Foreskin keratinocyte (primary cell): ENCODE measurements at places on chromosomes 5 and 9. TPM values are rescaled to one million over a fixed set of nuclear protein-coding genes. Genes with fewer than 3 reads are reported as not detected.

DNA sequence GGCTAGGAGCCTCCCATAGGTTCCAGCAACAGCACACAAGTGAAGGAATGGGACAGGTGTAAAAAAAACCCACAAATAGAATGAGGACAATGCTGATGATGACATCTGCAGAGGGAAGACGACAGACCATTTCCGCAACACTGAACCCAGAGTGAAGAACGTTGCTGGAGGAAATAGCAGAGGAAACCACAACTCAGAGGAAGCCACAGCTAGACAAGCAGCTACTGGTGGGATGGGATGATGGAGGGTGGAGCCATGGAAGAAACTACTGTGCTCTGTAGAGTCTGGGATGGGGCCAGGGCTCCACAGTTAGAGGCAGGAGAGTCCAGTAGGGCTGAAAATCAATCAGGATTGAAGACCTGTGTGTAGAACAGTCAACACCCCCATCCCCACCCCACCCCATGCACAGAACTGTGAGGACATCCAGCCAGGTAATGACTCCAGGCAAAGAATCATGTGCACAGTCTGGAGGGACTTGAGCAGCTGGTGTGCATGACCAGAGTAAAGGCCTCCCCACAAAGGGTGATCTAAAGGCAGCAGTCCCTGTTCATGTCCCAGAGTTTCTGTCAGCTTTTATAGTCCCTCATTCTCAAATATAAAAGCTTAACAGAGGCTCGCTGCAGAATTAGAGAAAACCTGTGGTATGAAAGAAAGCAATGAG is 65.2 kb upstream of the SPIN1 start:
- DNase-seq = peak; percentile 43

GRCh38 chr9:127417131-127418036 is 6.8 kb upstream of the ZNF79 start:
- DNase-seq = peak; percentile 89

The NRARP gene
- total RNA-seq = 0.81 and 1.1 TPM in 2 replicates

The LCN9 gene
- not detected in 2 replicates for total RNA-seq

DNA sequence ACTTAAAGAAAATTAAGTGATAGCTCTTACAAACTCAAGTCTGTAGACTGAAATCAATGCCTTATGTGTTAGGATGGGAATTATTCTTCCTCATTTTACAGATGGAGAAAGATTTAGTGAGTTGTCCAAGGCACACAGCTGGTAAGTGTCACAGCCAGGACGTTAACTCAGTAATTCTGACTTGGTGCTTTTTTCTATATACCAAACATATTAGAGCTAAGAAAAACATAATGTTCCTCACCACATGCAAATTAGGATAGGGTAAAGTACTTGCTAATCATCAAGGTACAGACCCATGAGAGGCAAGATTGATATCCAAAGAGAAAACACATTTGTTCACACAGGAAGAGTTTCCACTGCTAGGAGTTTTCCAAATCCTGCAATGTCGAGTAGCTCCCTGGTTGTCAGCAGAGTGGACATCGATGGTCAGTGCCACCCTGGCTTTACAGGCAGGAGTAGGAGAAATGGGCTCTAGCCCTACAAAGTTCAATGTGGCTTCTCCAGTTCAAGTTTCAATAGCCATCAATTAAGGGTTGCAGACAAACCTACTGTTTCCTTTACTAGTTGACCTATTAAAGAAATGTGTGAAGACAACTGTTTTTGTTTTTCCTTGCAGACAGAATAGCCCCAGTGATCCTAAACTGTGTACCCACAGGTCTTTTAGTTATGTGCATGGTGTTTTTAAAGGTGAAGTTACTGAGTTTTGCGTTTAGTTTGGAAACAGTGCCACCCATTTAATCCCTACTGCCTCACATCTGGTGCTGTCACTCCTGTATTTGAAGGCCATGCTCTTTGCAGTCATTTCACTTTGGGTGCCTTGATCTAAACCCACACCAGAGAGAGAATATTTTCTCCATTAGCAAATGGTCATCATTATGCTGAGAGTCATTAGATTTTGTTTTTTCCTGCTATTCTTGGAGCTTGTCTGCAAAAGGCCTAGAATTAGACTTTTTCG is 460.8 kb upstream of the SMARCA2 start:
- no peak for DNase-seq

GRCh38 chr5:171980792-171981191 is 25.6 kb downstream of the FBXW11 start:
- no peak for DNase-seq

DNA sequence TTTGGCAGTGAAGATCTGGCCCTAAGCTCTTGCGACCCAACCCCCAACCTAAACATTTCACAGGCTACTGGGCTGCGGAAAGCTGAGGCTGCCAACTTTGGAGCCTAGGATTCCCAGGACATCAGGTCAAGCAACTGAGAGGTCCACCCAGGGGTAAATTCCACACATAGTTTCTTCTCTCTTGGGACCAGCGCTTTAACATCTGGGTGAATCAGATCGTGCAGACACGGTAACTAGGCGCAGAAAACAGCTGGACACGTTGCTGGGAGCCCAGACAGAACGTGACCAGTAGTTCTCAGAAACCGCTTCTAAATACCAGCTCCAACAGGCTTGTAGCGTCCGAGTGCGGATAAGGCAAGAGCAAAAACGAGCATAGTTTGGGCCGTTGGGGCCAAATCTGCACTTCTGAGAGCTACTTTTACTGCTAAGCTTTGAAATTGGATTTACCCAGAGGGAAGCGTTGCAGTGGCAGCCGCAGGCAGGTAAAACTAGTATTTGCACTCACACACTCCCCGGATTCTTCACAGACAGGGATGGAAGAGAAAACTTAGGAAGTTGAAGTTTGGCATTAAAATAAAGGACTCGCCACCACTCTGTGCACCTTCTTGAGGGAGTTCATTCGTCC is 11.8 kb downstream of the ITGA1 start:
- DNase-seq = no peak

The NACC2 gene
- total RNA-seq = 8.3 and 9.7 TPM in 2 replicates

DNA sequence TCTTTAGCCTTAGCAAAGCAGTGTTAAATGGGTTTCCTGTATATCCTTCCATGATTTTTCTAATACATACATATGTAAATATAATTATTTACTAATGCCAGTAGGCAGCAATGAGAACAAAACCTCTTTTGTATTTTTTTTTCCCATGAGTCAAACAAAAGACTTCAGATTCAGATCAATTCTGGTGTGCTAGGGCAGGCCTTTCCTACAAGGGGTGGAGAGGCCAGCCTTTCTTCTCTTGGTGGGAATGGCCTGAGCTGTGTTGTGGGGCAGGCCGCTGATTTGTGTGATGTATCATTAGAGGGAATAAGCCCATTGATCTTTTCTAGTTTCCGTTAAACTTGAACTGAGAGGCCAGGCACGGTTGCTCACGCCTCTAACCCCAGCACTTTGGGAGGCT is 115.5 kb upstream of the DMRT1 start:
- DNase-seq = no peak

DNA sequence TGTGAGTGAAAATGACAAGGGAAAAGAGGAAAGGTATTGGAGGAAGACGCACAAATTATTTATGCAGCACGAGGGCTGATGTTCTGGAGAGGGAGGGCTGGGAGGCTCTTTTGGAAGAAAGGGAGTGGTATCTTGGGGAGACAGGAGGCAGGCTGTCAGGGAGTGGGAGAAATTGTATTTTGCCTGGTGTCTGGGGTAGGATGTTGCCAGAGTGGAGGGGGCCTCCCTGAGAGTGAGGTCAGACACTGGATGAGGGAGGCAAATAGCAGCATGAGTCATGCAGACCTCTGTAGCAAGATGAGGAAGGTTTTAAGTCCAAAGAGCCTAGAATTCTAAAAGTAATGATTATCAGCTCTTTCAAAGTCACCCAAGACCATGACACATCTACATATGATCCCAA is 158.0 kb downstream of the DMRT2 start:
- DNase-seq = no peak

GRCh38 chr9:124780757-124781151 is 3.8 kb downstream of the OLFML2A start:
- no peak for DNase-seq

- DNase-seq = no peak
These were observed 100.1 kb downstream of the PSAT1 start for GRCh38 chr9:78397045-78397444.

- no peak for DNase-seq
These were observed 171.0 kb downstream of the ZNF462 start for GRCh38 chr9:107033966-107034365.

- DNase-seq = no peak
These were observed 37.7 kb downstream of the ARRDC3 start for GRCh38 chr5:91345461-91345860.

DNA sequence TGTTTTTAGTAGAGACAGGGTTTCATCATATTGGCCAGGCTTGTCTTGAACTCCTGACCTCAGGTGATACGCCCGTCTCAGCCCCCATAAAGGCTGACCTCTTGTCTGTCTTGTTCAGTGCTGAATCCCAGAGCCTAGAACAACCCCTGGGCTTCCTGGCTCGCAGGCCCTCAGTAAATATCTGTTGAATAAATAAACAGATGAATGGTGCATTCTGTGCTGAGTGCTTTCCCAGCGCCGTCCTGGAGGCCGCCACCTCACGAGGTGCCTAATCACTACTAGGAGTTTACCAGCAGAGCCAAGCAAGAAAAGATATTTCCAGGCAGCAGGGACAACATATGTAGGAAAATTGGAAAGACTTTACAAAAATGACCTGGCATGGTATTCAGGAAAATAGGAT is 88.5 kb downstream of the SNX24 start:
- DNase-seq = no peak

The C7 gene
- total RNA-seq = not detected in 2 replicates

The ZBED3 gene
- total RNA-seq = 0.42 and 0.82 TPM in 2 replicates

DNA sequence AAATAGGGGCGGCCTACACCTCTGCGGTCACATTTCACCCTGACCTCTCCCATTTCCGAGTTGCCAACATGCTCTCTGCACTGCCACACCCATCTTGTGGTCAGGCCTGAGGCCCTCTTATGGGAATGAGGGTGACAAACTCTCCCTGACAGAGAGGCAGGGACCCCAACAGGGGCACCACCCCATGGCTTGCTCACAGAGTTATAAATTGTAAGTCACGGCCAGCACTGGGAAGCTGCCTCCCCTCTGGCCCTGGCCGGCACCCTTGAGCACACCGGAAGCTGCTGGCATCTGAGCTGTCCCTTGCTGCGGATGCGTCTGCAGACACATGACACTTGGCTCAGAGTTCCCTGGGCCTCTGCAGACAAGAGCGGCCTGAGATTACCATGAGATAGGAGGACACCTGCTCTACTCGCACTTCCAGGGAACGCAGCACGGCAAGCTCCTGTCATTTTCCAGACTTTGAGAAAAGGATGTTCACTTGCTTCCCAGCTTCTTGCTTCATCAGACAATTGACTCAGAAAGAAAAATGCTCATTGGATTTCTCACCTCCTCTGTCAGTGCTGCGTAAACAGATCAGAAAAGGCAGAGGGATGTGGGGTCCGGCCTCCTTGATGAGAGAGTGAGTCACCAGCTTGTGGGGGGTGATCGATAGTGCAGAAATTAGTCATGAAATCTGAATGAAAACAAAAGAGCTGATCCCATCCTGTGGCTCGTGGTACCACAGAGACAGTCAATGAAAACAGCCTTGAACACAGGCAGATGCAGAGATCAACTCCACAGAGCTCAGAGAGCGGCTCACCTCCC is 269.8 kb downstream of the SYK start:
- peak; percentile 34 for DNase-seq

GRCh38 chr5:127133071-127133470 is 59.8 kb upstream of the C5orf63 start:
- DNase-seq = no peak

DNA sequence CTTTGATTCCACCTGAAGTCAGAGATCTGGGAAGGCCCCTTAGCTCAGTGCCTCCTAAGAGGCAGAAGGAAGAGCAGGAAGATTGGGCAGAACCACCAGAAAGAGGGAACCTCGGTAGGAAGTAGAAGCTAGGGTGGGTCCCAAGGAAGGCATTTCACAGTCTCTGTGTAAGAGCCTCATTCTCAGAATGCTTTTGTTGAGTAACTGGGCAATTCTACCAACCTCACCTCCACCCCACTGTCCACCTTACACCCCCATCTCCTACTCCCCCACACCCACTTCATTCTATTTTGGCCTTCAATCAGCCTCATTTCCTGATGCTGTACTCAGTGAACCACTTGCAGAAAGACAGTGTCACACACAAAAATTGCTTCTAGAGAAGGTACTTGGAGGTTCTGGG is 3.5 kb downstream of the HBEGF start:
- DNase-seq = no peak

The SLC6A18 gene
- total RNA-seq = not detected in 2 replicates

DNA sequence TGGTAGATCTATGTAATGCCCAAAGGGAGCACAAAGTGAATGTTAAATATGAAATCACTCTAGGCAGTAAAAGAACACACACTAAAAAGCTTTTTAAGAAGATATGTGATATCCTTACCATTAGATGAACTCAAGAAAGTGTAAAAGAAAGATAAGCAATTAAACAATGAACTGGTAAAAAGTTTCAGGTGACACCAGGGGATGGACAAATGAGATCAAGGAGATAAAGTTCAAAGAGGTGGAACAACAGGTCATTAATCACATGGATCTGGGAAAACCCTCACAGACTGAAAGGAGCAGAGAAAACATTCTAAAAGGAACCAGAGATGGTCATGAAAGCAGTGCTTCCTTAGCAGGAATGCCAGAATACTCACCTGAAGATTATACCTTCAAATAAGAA is 40.7 kb downstream of the LHFPL2 start:
- DNase-seq = no peak

The PKD2L2 gene
- not detected in 2 replicates for total RNA-seq

The WDR38 gene
- total RNA-seq = not detected in 2 replicates
